ENCODE measurements at places on chromosomes 7 and 10. TPM values are rescaled to one million over a fixed set of nuclear protein-coding genes. Genes with fewer than 3 reads are reported as not detected.

- DNase-seq = peak; percentile 38
These were observed 101.2 kb upstream of the ZNF746 start for GRCh38 chr7:149598721-149599308.

- peak; percentile 15 for DNase-seq
These were observed 5.6 kb downstream of the OGA start for GRCh38 chr10:101812606-101813005.

The CFAP58 gene
- polyA plus RNA-seq = 0.57 TPM

DNA sequence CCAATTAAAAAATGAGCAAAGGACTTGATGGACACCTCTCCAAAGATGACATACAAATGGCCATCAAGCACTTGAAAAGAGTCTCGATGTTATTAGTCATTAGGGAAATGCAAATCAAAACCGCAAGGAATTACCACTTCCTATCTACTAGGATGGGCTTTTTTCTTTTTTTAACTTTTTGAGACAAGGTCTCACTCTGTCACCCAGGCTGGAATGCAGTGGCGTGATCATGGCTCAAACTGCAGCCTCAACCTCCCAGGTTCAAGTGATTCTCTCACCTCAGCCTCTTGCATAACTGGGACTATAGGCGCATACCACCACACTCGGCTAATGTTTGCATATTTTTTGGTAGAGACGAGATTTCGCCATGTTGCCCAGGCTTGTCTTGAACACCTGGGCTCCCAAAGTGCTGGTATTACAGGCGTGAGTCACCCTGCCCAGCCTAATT lies 13.6 kb downstream of the NKX1-2 start:
- no peak for DNase-seq

DNA sequence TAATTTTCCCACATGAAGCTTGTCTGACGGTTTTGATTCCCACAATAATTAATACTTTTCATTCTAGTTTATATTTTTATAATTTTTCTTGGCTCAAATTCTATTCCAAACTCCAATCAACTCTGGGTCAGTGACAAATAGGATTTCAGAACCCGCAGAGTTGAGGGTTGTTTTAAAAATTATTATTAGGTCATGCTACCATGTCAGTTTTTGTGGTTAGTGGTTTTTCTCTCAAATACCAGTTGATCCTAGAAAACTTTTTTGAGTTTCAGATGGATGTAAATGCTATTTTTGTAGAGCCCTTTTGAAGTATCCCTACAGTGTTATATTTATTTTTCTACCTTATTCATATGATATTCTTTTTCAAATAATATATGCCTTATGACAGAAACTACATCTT lies 237.4 kb downstream of the SEMA3D start:
- no peak for DNase-seq

DNA sequence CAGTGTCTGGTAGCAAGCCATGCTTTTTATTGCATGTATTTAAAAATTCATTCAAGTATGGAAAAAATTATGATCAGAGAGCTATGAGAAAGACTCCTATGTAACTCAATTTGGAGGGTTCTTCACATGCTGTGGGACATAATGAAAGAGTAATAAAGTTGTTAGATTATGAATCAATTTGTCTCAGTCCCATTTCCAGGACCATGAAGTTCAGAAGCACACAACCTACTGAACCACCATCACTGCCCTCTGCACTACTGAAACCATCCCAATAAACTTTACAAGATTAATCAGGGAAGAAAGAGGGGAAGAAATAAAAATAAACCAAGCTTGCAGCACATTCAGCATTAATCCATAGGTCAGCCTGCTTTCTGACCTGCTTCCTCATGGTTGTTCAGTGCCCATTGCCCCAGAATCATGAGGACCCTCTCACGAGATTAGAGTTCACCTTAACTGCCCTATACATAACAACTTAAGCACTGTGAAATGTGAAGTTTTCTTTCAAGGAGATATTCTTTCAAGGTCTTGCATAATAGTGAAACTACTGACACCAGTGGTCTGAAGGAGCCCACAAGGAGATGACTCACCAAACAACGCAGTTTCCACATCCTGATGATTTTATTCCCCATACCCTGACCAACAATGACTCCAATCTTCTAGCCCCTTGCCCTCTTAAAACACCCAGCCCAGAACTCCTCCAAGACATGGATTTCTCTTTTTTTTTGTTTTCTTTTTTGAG lies 171.5 kb upstream of the ADCY1 start:
- DNase-seq = peak; percentile 31

The CYP3A7 gene
- not detected for polyA plus RNA-seq

The AKR1C8 gene
- not detected for polyA plus RNA-seq

The EMX2 gene
- polyA plus RNA-seq = not detected

GRCh38 chr7:116177009-116177408 lies 33.3 kb upstream of the TES start:
- peak; percentile 90 for DNase-seq

GRCh38 chr10:32972460-32972859 lies 14.4 kb upstream of the ITGB1 start:
- DNase-seq = no peak

- DNase-seq = peak; percentile 34
These were observed 9.9 kb upstream of the FAM180A start for GRCh38 chr7:135758531-135758932.

The CFAP69 gene
- 0.50 TPM for polyA plus RNA-seq

The ASZ1 gene
- polyA plus RNA-seq = not detected

The CRHR2 gene
- polyA plus RNA-seq = not detected

GRCh38 chr7:115635376-115635775 lies 395.2 kb downstream of the TFEC start:
- DNase-seq = peak; percentile 36

The FAM25G gene
- polyA plus RNA-seq = not detected

- DNase-seq = no peak
These were observed 118.9 kb downstream of the ZEB1 start for GRCh38 chr10:31437959-31438358.

GRCh38 chr10:44391981-44392380 lies 7.1 kb upstream of the CXCL12 start:
- DNase-seq = no peak

- DNase-seq = no peak
These were observed 15.4 kb downstream of the MMRN2 start for GRCh38 chr10:86941991-86942421.

DNA sequence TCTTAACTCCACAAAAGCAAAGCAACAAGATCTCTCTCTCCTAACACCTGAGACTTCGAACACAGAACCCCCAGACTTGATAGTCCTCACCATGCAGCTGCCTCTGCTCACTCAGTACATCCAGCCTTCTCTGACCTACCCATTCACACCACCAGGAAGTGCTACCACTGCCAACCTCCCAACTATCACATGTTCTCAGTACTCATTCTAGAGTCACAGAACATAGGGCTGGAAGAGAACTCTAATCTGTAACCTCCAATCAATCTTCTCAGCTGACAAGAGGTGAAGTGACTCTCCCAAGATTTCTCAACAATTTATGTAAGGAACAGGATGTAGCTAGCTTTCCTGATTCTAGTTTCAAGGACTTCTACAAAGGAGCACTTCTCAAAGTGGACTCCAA lies 3.8 kb downstream of the NUDCD3 start:
- peak; percentile 49 for DNase-seq

DNA sequence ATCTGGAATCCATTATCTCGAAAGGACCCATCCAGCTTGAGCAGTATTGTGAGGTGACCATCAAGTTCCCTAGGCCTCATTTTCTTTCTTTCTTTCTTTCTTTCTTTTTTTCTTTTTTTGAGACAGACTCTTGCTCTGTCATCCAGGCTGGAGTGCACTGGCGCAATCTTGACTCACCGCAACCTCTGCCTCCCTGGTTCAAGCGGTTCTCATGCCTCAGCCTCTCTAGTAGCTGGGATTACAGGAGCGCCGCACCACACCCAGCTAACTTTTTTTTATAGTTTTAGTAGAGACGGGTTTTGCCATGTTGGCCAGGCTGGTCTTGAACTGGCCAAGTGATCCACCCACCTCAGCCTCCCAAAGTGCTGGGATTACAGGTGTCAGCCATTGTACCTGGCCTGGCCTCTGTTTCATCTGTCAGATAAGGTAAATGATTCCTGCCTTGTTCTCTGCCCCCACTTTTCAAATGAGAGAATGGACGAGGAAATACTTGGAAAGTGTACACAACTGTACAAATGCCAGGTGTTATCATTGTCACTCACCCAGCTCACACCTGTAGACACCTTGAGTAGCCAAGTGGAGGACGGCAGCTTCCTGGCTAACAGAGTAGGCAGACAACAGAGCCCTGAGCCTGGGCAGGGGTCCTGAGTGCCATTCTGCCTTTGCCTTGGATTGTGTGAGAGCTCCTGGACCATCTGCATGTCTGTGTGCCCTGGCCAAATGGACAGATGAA lies 54.1 kb downstream of the HK1 start:
- DNase-seq = no peak

DNA sequence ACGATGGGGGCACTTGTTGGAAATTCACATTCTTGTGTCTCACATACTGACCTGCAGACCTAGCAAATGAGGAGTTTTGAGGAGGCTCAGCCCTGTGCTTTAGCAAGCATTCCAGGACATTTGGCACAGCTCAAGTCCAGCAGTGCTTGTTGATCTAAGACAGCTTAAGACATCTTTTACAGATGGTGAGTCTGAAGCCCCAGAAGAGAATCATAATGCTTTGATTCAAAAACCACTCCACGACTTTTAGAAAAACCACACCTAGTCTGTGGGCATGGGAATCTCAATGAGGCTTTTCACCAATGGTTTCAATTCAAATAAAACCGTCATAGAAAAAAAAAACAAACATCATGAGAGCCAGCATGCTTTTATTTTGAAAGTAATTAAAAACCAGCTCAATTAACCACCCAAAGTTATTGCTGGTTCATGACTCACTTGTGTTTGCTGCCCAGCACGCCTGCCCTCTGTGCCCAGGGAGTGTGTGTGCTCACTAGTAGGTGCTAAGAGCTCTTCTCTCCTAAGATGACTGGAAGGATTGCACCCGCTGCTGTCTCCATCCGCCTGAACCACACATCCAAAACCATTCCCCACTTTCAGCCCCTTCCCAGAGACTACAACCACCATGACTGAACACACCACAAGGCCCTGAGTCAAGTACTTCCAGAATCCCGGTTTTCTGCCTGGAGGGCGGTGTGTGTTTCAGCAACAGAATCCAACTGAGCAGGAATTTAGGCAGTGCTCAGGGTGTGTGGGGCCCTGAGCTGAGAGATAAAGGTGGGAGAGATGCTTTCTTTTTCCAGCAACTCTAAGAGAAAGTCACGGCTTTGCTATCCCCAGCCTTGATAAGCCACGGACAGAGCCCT lies 130.2 kb upstream of the ADAM12 start:
- DNase-seq = no peak

The SUGCT gene
- 8.3 TPM for polyA plus RNA-seq

GRCh38 chr10:8439040-8439439 lies 384.6 kb downstream of the GATA3 start:
- no peak for DNase-seq

DNA sequence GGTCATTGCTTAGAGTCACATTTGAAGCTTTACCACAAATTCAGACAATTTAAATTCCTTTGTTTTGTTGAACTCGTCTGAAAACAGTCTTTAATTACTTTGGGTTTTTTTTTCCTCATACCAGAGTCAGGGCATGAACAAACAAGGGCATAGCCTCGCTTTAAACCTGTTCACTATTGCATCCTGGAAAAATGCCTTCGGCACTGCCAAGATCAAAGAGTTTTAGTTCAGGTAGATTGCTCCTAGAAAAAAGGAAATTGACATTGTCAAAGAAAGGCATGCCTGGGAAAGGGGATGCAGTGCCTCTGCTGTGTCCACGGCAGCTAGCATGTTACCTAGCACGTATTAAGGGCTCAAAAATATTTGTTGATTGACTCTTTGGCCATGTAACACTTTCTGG lies 235.1 kb downstream of the ARHGAP21 start:
- no peak for DNase-seq

DNA sequence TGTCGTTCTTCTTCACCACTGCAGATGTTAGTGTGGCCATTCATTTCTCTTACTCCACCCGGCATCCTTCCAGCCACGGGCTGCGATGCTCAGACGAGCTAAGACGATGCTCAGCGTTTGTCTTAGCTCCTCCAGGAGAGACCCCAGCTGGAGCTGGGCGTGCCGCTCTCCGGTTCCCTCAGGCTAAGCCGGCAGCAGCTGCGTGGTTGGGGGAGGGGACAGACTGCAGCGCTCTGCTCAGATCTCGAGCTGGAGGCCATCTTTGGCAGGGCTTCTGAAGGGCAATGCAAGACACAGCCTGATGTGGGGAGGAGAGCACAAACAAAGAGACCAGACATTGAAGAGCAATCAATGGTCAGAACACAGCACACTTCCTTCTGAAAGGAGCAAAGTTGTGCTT lies 4.8 kb downstream of the INA start:
- DNase-seq = peak; percentile 43
